NCI-H1417 treated with DMSO at 0.1 percent for 48 hours (cell line): ENCODE measurements at places on chromosomes 2 and 18.

- no peak for DNase-seq
These were observed 84.5 kb downstream of the LONRF2 start for GRCh38 chr2:100237770-100238169.

- no peak for DNase-seq
These were observed 65.4 kb downstream of the DIS3L2 start for GRCh38 chr2:232026910-232027309.

- no peak for DNase-seq
These were observed 107.7 kb upstream of the PPP1CB start for GRCh38 chr2:28643911-28644334.

- DNase-seq: no peak
These were observed 72.7 kb downstream of the SPIRE1 start for GRCh38 chr18:12585218-12585617.

DNA sequence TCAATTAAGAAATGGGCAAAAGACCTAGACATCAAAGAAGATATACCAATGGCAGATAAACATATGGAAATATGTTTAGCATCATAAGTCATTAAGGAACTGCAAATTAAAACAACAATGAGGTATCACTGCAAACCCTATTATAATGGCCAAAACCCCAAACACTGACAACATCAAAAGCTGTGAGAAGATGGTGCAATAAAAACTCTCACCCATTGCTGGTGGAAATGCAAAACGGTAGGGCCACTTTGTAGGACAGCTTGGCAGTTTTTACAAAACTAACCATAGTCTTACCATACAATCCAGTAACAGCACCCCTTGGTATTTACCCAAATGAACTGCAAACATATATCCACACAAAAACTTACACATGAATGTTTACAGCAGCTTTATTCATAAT lies 213.1 kb downstream of the UBE2E3 start:
- no peak for DNase-seq

DNA sequence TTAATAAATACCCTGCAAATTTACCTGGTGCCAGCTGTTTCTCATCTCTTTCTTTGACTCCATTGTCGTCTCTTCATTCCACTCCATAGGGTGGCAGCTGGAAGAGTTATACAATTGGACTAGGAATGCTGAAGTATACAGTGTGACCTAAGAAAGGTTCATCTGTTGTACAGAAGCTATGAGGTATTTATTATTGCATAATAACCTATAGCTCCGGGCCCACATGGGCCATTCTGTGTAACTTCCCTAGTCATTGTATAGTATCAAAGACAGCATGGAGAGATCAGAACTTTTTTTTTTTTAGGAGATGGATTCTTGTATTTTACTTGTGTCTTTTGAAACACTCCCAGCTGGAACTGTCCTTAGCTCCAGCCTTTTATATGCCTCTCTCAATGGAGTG lies 26.2 kb downstream of the BMP10 start:
- no peak for DNase-seq

GRCh38 chr2:10321622-10322021 lies 18.9 kb downstream of the HPCAL1 start:
- no peak for DNase-seq

DNA sequence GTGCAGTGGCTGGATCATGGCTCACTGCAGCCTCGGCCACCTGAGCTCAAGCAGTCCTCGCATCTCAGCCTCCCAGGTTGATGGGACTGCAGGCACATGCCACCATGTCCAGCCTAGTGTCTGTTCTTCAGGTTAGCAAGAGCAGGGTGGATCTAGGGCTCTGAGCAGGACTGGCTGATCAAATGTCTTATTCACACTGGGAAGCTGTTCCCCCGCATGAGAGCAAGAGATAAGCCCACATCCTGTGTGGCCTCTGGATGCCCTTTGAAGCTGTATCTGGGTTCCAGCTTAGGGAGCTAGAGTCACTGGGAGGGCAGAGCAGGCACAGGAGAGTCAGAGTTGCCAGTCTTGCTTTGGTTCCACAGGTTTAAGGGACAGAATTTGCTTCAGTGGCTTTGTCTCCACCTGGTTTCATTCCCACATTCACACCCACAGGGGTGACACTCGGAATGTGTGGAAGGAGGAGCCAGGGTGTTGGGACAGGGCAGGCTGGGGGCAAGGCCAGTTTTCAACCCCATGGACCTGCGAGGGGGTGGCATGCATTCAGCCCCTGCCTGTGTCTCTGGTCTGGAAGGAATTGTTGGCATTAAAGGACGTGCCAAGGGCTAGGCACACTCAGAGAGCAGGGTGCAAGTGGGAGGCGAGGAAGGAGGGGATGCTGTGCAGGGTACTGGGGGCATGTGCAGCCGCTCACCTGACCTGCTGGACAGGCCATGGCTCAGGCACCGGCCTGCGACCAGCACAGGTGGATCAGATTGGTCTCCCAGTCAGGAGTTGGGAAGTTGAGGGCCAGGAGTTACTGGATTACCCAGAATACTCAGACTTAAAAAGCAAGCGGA lies 24.5 kb downstream of the PTPN18 start:
- no peak for DNase-seq

DNA sequence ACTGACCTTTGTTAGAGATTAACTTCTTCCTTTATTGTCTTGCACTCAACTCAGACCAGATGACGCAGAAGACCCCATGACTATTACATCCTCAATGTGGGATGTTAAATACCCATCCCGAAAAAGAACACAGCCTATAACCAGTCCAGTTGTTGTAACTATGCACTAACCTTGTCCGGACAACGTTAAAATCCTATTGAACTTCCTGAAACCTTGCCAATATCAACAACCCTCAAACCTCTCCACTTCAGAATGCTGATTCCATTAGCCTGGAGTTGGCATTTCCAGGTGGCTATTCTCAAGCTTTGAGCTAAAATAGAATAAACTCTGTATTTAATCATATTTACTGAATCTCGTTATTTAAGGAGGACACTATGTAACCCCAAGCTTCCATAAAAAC lies 13.6 kb downstream of the NMS start:
- DNase-seq: no peak

DNA sequence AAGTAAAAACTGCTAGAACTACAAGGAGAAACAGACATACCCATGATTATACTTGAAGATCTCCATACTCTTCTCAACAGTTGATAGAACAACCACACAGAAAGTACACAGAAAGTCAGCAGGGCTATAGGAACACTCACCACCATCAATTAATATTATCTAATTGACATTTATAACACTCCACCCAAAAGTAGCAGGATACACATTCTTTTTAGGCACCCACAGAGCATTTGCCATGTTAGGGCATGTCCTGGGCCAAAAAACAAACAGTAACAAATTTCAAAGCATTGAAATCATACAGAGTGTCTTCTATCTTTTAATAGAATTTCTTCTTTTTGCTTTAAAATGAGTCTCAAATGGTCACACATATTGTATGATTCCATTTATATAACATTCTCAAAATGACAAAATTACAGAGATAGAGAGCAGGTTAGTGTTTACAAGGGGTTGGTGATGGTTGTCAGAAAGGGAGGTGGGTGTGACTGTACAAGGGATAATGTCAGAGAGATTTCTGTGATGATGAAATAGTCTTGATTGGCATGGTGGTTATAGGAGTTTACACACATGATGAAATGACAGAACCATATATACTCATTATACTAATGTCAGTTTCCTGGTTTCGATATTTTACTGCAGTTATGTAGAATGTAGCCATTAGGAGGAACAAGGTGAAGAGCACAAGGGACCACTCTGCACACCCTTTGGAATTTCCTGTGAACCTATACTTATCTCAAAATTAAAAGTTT lies 82.8 kb downstream of the NCK2 start:
- no peak for DNase-seq

GRCh38 chr2:3403587-3404334 lies 24.3 kb downstream of the TRAPPC12 start:
- DNase-seq: no peak

DNA sequence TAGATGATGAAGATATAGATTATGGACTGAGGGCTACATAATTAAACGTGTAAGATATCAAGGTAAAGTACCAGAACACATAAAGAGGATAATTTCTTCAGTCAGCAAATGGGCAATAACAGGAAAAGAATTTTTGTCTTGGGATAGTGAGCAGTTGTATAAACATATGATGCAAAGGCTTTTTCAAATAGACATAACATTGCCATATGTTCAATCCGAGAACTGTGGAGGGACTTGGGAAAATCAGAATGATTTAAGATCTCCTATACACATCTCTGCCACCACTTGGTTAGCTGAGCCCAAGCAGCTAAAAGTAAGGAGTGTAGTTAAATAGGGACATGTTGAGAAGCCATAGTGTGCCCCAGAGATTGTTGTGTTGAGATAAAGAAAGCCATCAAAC lies 287.6 kb upstream of the ZNF521 start:
- no peak for DNase-seq

GRCh38 chr18:22933206-22933965 lies at the start of gene RBBP8:
TSS of gene RBBP8 (plus strand) at chr18:22933328. CDS start at chr18:22936852, 3,524 bp downstream.
- peak; percentile 82 for DNase-seq

GRCh38 chr2:88599527-88599926 lies 27.7 kb downstream of the EIF2AK3 start:
- no peak for DNase-seq
